ENCODE measurements at places on chromosomes 2 and 18. TPM values are rescaled to one million over a fixed set of nuclear protein-coding genes. Genes with fewer than 3 reads are reported as not detected.

- DNase-seq: no peak
Measured at GRCh38 chr18:13548966-13549879, 177.1 kb downstream of the FAM210A start.

GRCh38 chr18:33839452-33840211 lies 261.6 kb downstream of the ASXL3 start:
- DNase-seq: peak; percentile 68

GRCh38 chr18:39348757-39349156 lies 1783.2 kb upstream of the CELF4 start:
- DNase-seq: no peak

AOX1 gene
- 17.8 TPM for total RNA-seq

DNA sequence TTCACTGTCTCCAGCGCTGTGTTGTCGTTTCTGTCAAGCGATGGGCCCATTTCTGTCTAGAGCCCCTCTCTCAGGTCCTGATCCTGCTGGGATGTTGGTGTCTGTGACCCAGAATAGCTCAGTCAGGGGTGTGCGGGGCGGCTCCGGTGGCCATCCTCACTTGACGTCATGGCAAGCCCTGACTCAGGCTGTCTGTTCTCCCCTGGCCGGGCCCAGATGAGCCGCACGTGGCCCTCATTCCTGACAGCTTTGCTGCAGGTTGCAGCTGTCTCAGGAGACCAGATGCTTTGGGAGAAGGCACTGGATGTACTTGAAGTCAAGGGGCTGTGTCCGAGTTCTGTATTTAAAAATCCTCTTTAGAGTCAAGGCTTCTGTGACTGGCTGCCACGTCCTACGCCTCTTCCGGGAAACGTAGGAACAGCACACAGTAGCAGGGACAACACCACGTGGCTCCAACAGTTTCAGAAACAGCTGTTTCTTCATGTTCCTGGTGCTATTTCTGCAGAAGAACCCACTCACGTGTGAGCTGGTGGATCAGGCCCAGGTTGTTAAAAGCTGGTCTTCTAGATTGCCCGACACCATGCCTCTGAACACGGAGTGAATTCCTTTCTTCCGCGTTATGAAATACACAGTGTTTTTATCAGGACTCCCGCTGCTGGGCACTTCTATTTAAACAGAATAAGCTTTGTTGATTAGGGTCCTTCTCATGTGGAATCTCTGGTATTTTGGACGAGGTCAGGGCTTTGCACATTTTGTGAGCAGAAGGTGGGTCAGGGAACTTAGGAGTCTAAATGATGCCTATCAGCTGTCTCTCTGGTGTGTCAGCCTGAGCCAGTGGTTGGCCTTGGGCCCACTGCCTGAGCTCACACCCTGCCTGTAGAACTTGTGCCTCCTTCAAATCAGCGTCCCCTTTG lies 28.3 kb upstream of the NTSR2 start:
- DNase-seq: peak; percentile 41

LHCGR gene
- not detected for total RNA-seq

Measured in mucosa of descending colon (tissue), 3 donors.